ENCODE measurements at places on chromosomes 11 and 22. TPM values are rescaled to one million over a fixed set of nuclear protein-coding genes. Genes with fewer than 3 reads are reported as not detected.

- no peak for ATAC-seq
Observed at GRCh38 chr22:41523464-41524221, 20.6 kb downstream of the POLR3H start.

DNA sequence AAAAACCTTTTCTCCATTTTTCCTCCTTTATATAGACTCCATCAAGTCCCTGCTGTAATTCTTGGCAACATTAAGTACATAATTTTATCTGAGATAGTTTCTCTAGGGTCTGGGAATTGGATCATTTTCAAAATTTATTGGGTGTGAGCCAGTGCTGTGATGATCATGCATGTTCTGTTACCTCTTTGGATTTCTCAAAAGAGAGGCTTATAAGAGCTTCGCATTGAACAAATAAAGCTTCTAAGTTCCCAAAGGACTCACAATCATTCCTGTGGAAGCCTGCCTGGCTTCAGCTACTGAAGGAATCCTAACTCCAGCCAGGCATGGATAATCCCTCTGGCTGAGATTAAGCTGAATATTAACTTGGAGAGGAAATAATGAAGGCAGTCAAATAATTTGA is 208.5 kb downstream of the RAB38 start:
- no peak for ATAC-seq

DNA sequence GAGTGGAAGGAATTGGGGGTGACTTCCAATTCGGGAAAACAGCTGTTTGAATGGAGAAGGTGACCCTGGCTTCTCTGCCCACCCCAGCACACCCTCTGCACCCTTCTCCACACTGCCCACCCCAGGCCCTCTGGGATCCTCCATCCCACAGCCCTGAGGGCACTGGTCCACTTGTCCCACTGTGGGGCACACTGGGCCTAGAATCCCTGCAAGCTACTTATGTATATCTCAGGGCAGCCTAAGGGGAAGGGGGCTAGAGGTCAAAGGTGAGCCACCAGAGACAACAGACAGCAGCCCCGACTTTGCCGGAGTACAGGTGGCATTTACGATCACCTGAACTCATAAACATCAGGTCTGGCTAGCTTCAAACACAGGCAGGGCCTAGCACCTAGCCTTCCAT is 673 bp upstream of the SCUBE2 start:
- no peak for ATAC-seq

DNA sequence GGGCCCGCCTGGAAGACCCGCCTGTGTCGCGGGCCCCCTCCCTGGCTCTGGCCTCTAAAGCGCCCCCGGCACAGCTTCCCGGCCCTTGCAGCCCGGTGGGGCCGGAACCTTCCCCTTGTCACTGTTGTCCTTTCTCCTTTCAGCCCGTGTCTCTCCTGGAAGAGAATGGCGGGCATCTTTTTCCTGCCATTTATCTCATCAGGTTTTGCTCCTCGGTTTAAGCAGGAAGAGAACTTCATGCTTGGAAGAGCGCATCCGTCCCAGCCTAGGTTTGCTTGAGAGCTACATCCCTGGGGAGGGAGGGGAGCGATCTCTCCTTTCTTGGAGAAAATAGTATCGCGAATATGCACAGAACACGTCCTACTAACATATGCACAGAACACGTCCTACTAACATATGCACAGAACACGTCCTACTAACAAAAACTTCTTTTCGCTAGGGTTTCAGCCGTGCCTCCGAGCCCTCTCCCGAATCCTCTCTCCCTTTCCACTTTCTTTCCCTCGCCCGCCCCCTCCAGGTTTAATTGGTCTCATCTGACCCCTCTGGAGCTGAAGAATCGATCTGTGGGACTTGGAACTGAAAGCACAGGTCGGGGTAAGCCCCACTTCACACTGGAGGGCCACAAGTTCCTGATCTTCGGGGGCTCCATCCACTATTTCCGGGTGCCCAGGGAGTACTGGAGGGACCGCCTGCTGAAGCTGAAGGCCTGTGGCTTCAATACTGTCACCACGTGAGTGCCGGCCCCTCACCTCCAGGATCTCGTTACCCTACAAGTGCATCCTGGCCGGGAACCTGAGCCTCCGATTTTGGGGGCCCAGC is 1.2 kb downstream of the GLB1L3 start:
- ATAC-seq = no peak

The CCDC89 gene
- 0.12 TPM for total RNA-seq

- peak; percentile 76 for ATAC-seq
Observed at GRCh38 chr22:30562366-30562765, 12.1 kb downstream of the GAL3ST1 start.

GRCh38 chr22:26918226-26918625 is 260.8 kb downstream of the MIAT start:
- ATAC-seq = no peak

DNA sequence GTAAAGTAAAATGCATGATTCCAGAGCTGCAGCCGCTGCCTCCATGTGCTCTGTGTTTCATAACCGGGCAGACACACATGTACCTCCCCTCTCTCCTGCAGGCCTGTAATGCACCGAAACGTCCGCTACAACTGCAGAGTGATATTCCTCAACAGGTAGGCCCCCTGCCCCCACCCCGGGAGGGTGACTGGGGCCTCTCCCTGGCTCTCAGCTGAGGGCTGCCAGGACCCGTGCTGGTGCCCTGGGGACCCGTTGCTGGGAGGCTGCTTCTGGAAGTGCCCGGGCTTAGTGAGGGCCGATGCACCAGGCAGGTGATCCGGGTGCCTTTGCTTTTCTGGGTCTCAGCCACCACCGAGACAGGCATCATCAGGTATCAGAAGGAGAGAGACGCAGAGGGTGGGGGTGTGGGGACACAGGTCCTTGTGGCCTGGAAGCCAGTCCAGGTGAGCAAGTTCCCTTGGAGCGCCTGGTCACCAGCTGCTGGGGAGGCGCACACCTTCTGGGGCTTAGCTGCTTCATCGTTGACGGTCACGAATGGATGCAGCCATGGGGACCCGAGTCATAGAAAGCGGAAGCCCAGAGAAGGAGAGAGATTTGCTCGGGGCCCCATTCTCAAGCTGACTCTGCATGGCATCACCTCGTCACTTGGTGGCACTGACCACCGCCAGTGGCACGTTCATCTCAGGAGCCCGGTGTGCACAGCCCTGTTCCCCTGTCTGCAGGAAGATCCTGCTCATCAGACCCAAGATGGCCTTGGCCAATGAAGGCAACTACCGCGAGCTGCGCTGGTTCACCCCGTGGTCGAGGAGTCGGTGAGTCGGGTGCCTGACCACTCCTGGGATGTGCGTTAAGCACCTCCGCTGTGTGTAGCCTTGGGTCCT is 10.6 kb downstream of the NADSYN1 start:
- ATAC-seq = no peak

DNA sequence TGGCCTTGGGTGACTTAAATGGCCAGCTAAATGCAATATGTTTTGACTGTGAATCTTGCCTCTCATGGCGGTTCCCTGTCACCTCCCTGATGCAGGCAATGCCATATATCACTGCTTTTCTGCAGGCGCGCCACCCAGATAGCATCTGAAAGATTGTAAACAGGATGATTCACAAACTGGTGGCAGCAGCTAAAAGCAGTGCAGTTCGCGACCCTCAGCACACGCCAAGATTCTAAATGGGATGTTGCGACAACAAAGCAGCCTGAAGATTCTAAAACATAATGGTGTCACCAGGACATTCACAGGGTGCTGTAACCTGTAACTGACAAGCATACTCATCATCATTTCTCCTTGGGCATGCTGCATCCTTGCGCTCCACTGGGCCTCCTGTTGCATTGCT is 440.4 kb upstream of the CADM1 start:
- no peak for ATAC-seq

DNA sequence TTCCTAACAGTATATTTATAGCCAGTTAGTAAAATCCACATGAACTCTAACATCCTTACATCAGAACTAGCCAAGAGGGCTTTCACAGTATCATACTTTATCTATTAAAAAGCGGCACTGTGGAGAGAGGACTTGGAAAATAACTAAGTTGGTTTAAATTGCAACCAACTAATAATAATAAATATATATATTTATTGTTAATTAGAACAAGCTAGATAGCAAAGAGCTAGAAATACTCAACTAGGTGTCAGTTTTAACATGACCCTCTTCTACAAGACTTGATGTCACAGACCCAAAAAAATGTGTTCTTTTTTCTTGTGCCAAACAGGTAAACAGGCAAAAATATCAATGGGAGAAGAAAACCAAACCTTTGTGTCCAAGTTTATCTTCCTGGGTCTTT is at the start of gene OR2D3:
Gene OR2D3, plus strand, starts transcription at position 301 of the 400 bp plus-strand sequence. Its CDS starts 0 bp downstream, at position 301.
- no peak for ATAC-seq

DNA sequence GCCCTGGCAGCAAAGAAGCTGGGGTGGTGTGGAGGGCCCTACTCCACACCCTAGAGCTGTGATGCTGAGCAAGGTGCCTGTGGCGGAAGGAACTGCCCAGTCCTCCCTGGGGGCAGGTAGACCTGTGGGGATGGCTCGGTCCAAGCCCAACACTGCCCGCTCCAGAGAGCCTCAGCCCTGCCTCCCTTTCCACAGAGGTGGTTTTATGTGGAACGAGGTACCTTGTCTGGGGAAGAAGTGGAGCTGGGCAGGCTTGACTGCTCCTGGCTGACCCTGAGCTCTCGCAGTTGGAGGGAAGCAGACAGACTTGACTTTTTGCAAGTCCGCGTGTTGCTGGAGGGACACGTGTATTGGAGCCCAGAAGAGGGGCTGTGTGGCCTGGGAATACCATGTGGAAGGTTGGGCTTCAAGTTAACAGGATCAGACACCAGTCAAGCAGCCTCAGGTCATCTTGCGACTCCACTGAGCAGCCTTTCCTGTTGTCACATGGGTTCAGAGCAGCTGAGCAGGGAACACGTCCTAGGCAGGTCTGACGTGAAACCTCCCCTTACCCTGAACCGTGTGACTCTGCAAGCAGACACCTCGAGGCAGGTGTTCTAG is 117.7 kb downstream of the CACNA1I start:
- no peak for ATAC-seq

GRCh38 chr11:113151521-113151920 is 162.9 kb upstream of the TTC12 start:
- no peak for ATAC-seq

DNA sequence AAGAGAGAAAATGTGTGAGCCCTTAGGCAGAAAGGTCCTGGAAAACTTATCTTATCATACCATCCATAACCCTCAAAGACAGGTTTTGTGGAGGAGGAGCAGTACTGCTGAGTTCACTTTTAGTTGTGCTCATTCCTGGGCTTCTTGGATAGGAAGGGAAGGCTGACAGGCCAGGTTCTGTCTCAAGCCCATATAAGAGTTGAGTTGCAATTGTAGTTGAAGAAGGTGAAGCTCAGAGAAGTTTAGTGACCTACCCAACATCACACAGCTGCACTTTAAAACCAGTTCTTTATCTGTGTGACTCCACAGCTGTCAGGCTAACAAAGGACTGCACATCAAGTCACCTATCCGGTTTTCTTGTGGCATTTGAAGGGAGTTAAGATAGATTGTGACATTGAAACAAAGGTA is 13.0 kb downstream of the TEAD1 start:
- peak; percentile 75 for ATAC-seq

The OR52H1 gene
- not detected for total RNA-seq

- ATAC-seq = no peak
Observed at GRCh38 chr11:74154620-74155281, 16.1 kb downstream of the C2CD3 start.

GRCh38 chr22:20192972-20193760 is 42.3 kb upstream of the CCDC188 start:
- no peak for ATAC-seq

Data from esophagus mucosa (tissue), 1 donor.